ENCODE measurements at places on chromosomes 2 and 18.

- peak; percentile 60 for DNase-seq
These were observed 100.4 kb upstream of the SMAD2 start for GRCh38 chr18:48030616-48031480.

- no peak for DNase-seq
These were observed 29.2 kb downstream of the AGAP1 start for GRCh38 chr2:235523021-235523420.

- peak; percentile 66 for DNase-seq
These were observed 67.9 kb upstream of the RAPGEF4 start for GRCh38 chr2:172667581-172668325.

- peak; percentile 30 for DNase-seq
These were observed 163.4 kb downstream of the LDLRAD4 start for GRCh38 chr18:13381944-13382365.

DNA sequence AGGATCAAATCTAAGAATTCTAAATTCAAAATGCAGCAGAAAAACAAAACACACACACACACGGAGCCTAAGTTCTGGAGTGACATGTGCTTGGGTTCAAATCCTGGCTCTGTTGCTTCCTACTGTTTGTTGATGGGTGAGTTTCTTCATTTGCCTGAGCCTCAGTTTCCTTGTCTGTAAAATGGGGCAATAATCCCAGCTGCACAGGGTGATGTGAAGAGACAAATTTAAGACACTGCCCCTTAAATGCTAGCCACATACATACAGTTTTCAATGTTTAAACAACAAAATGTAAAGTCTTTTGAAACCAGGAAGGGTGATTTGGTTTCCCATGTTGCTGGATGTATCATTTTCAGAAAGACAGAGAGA, 943 bp upstream of the GPR17 start:
- no peak for DNase-seq

- DNase-seq, result no peak
These were observed 19.8 kb downstream of the PROC start for GRCh38 chr2:127437781-127438726.

DNA sequence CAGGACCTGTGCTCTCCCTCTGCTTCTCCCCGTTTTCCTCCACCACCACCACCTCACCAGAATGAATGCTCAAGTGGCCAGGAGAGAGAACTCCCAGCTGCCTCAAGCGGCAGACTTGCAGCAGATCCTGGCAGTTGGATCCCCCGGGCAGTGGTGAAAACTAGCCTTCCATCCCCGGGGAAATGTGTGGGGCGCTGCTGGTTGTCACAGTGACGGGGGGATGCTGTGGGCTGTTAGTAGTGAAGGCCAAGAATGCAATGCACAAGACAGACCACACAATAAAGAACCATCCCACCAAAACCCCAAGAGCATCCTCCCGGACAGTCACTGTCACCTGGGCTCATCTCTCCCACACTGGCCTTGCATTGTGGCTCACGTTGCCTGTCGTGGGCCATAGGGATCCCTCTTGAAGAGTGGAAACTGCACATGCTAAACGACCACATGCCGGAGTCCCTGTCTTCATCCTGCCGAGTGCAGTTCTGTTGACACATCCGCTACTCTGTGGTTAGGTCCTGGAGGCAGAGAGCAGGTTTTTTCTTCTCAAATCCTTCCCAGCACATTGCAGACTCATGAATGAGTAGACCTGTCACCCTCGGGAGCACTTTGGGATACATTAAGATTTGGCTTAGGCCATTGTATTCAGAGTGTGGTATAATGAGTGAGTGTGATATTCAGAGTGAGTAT, 13.5 kb downstream of the SPATA3 start:
- DNase-seq, result no peak

Data from fibroblast of mammary gland (primary cell).